Lung (tissue), 17 donors: ENCODE measurements at places on chromosomes 3 and 15.

DNA sequence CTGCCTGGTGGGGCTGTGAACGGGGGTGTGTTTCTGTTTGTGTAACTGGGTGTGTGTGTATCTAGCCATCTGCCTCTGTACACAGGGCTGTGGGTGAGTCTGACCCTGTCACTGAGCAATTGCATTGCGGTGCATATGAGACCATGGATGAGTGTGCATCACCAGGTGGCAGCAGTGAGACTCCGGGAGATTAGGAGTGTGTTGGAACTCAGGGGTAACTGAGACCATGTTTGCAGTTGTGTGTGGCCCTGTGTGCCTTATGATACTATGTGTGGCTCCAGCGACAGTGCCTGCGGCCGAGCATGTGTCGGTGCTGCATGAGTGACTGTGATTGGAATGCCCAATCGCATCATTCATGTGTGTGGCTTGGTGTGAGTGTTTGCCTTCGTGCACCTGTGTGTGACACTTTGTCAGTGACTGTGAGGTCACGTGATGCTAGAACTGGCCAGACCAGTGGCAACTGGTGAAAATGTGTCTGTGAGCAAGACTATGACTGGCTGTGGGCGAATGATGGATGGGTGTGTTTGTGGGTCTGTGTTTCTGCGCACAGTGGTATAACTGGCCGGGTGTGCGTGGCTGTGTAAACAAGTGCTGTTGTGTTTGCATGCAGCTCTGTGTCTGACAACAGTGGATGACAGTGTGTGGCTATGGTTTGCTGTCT is 14.0 kb downstream of the VILL start:
- DNase-seq, result peak; percentile 79

- DNase-seq, result no peak
These were observed 563.5 kb upstream of the TBL1XR1 start for GRCh38 chr3:177760803-177761202.

DNA sequence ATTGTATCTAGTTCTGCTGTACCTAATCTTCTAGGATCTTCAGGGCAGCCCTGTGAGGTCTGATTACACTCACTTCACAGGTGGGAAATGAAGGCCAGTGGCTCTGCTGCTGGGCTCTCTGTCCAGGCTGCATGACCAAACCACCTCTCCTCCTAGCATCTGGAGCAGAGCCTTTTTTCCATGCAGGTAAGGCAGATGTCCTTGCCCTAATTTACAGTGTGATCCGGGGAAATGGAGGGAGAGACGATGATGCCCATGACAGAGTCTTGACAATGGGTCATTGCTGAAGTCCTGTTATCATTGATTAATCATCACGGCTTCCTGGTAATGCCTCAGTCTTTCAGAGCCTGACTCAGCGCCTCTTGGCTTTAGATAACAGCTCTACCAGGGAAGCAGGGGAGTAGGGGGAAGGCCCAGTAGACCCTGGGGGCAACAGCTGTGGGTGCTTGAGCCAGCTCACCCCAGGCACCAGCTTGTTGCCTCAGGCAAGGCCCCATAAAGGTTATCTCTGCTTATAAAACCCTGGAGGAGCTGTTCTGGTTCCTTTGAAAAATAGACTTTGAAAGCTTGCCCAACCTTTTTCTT is 153.4 kb downstream of the GABRG3 start:
- DNase-seq, result no peak

DNA sequence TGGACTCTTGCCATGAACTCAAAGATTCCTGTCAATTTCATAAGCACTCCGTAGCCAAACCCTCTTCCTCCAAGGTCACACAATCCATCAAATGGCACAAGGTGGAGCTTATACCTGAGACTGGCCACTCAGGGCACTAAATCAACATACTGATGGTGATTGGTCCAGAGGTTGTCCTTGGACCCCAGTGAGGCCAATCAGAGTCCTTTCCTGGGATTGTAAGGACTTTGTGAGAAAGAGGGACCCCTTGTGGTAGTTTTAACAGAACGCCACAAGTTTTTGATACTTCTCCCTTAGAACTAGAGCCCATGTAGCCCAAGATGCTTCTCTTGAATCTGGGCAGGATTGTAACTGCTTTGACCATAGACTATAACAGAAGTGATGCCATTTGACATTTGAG is 44.4 kb upstream of the LARS2 start:
- DNase-seq, result no peak

DNA sequence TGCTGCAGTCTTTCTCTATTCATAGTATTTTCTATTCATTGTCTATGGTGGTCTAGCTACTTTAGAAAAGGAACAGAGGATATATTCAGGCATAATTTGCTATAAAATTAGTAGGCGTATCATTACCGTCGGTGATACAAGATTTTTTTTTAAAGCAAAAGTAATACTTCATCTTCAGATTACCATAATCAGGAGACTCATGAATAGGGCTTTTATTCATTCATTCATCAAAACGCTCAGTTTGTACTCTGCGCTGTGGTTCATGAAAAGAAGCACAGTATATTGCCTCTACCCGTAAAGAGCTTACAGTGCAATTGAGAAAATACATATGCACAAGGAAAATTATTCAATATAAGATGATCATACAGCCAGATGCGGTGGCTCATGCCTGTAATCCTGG is 136.7 kb upstream of the CHRM5 start:
- no peak for DNase-seq

DNA sequence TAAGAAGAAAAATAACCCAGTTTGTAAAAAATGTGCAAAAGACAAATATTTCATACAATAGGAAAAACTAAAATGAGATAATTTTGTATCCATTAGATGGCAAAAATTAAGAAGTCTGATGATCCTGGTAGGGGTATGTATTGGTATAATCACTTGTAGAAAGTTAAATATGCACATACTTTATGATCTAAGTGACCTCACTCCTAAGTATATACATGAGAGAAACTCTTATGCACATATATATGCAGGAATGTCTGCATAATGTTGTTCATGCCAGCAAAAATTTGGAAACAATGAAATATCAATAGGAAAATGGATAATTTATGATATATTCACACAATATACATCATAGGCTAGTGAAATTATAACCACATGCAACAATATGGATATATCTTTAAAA is 33.5 kb downstream of the USP50 start:
- DNase-seq, result no peak
